GM12865 (cell line): ENCODE measurements at places on chromosomes 12 and 14.

- peak; percentile 54 for DNase-seq
Measured at GRCh38 chr14:104094709-104095425, 9.4 kb downstream of the ASPG start.

DNA sequence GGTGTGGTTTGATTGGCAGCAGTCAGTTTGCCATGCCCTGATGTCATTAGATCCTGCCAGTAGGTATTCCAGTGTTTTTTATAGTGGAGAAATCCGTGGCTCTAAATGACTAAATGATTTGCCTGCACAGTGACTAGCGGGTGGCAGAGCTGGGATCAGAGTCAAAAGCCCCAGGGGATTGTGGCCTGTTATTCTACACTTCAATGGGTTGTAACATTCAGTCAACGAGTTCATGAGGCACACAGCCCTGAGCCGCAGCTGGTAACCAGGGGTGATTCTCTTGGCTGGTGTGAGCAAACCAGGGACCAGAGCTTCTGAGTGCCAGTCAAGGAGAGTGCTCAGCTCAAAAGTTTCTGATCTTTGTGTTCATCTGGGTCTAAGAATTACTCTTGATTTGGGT, 1.8 kb downstream of the MYH6 start:
- DNase-seq: peak; percentile 24

DNA sequence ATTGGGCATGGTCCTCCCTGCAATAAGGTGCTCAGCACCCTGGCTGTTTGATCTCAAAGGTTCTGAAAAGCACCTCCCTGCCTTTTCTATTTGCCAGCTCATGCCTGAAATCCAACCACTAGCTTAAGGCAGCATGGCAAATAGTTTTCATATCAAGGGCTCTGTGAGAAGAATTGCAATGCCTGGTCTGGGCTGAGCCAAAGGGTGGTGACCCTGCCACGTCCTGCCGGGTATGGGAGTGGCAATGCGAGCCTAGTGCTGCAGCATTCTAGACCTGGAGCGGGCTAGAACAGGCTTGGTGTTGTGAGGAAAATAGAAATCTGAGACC, 2.3 kb upstream of the SCNN1A start:
- no peak for DNase-seq

- DNase-seq: no peak
Measured at GRCh38 chr12:26172946-26173552, 22.3 kb upstream of the SSPN start.

- peak; percentile 33 for DNase-seq
Measured at GRCh38 chr14:60179431-60179869, 14.3 kb upstream of the DHRS7 start.

GRCh38 chr12:18819484-18819883, 81.6 kb downstream of the CAPZA3 start:
- DNase-seq: no peak

GRCh38 chr12:91423693-91424050, 241.1 kb upstream of the DCN start:
- no peak for DNase-seq

GRCh38 chr14:97432586-97432985, 635.4 kb downstream of the VRK1 start:
- peak; percentile 72 for DNase-seq
